HEK293T (cell line): ENCODE measurements at places on chromosomes 2 and 18.

DNA sequence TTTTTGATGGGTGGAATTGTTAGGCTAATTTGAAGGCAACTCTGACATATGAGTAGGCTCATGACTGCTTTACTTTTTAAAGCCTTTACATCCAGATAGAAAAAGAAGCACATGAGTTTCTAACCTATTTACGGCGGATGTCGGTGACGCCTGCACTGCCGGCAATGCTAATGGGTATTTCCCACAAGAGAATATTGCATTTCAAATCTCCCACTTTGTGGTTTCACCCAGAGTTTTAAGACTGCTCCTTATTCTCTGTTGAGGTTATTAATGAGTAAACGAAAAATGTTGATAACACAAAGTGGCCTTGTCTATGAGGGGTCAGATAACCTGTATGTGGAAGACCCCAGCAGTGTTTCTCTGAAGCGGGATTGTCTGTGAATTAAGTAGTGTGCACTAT lies 14.0 kb downstream of the CCDC85A start:
- no peak for DNase-seq

DNA sequence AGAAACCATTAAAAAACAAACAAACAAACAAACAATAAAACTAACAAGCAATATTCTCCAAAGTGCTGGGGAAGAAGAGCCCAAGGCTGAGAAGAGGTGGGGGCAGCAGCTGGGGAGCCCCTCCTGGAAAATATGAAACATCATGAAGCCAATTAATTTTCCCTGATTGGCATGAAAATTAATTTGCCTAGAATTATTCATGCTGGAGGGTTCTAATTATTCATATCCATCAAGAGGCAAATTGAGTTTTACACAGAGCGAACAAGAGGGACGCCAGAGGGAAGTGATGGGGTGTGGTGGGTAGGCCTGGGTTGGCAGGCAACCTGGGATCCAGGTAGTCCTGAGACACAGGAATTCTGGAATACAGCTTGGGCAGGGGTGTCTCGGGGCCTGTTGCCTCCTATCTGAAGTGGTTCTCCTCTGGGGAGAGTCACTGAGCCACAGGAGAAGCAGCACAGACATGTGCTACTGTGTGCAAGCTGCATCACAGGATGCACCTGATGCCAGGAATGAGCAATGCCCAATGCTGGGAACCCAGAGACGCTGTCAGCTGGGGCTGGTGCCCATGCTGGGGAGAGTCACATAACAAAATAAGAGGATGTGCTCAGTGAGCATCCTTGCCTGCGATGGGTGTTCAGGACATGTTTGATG lies 100.5 kb downstream of the TEX51 start:
- DNase-seq = no peak

- no peak for DNase-seq
These were observed 206.8 kb upstream of the MEIS1 start for GRCh38 chr2:66228128-66228547.

GRCh38 chr2:188478724-188479123 lies 187.1 kb downstream of the GULP1 start:
- DNase-seq = no peak

DNA sequence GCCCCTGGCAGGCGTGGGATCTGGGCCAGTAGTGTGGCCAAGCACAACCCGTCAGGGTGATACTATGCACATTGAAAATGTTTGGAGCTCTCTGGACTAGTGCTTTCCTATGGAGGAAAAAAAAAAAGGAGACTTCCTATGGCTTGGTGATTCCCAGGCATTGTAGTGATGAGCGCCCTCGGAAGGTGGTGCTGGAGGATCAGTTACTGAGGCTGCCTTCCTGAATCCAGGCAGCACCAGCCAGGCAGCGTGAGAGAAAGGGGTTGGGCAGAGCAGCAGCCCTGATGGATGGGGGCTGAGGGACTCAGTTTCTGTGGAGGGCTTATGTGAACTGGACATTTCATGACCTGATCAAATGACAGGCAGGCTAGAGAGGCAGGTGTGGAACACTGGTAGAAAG lies 70.9 kb downstream of the CHRNA1 start:
- no peak for DNase-seq

DNA sequence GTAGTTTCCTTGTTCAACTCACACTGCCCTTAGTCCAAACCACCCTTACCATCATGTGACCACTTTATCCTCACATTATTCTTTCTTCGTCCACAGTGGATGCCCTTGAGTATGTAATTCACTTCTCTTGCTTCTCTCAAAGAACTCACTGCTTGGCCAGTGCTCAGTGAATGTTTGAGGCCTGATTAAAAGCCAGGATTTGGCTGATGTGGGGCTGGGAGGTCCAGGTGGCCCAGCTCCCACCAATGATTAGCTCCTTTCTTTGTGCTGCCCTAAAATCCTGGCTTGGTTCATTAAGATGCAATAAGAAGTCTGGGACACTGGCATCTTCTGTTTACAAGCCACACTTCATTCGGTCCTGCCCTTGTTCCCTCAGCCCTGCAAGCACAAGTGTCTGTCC lies 97.8 kb upstream of the CELF4 start:
- DNase-seq = no peak

DNA sequence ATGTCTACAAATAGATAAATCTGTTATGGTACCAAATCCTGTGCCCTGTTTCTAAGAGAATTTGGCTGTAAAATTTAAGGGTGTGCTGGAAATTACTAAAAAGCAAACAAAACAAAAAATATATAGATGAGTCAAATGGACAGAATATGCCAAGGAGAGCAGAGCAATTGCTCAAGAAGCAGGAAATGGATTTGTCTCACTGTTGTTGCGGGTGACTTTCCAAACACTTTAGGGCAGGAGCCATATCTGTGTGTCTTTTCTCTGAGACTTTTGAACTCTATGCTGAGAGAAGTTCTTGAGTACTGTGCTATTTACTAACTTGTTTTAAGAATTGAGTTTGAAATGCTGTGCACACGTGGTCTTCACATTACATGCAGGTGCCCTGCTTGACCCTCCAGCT lies 221.7 kb downstream of the PHLPP1 start:
- DNase-seq = no peak

DNA sequence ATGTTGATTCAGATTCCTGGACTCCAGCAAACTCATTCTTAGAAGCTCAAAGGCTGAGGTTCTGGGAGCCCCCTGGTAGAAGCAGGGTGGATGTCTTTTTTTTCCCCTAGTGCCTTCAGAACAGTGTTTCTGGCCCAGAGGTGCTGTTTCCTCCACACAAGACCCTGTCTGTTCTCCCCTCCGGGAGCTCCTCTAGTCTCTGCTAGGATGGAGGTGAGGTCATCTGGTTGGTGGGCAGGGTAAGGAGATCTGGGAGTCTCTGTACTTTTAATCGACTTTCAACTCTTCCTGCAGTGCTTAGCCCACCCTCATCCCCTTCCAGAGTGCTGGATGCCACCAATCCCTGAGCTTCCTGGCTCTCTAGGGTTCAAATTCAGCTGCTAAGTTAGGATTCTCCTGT lies 192.0 kb downstream of the SH3BP4 start:
- DNase-seq = no peak

DNA sequence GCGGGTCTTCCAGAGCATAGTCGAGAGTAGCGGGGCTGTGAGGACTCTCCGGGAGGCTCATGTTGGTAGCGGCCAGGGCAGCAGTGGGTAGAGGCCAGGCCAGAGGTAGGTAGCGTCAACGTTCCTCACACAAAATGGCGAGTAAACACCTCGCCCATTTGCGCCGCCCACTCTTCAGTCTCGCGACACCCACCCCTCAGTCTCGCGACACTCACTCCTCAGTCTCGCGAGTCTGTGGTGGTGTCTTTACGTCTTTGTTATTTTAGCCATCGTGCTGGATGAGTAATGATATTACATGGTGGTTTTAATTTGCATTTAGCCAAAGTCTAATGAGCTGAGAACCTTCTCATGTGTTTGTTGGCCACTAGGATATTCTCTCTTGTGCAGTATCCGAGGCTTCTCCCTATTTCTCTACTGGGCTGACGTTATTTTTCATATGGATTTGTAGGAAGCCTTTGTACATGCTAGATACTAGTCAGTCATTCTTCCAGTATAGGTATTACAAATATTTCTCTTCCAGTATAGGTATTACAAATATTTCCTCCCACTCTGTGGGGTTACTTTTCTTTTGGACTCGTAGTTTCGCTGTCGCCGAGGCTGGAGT lies at the start of gene TSPYL6:
TSS of gene TSPYL6 (minus strand) at position 139 of the 604 bp plus-strand sequence. CDS start at position 61, 78 bp downstream.
- DNase-seq = no peak

- no peak for DNase-seq
These were observed 97.0 kb upstream of the NCK2 start for GRCh38 chr2:105647731-105648130.

GRCh38 chr18:55334875-55335274 lies 253.1 kb downstream of the TCF4 start:
- no peak for DNase-seq

GRCh38 chr2:214560618-214561190 lies 149.8 kb downstream of the VWC2L start:
- DNase-seq = no peak

- DNase-seq = no peak
These were observed 41.4 kb downstream of the IL1R2 start for GRCh38 chr2:102033031-102033749.

GRCh38 chr18:23283916-23284430 lies 148.7 kb downstream of the CABLES1 start:
- no peak for DNase-seq

DNA sequence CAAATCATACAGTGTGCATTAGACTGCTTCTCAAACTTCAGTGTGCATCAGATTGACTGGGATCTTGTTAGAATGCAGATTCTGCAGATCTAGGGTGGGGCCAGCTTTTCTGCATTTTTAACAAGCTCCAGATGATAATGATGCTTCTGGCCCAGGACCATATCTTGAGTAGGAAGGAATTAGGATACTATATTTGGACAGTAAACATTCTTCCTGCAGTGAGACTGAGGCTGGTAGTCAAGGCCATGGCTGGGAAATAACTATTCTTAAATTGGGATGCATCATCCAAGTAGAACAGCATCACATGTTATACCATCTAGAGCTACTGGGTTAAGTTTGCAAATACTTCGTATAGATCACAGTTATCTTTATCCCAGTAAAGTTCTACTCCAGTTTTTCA lies 28.4 kb upstream of the ARMC9 start:
- DNase-seq = no peak

DNA sequence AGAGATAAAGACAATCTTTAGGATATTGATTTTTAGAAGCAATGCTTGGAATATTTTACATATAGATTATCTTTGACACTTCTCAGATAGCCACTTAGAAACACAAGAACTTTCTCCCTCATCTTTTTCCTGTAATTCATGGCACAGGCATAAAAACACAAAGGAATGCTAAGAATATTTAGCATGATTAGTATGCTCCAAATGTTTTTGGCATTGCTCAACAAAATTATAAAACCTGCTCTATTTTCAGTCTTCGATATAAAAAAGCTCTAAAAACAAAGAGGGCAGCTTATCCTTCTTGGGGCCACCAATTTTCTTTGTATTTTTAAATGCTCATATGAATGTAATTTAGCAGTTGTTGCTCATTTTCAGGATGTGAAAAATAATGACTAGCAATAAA lies 90.8 kb downstream of the RAD51AP2 start:
- no peak for DNase-seq

DNA sequence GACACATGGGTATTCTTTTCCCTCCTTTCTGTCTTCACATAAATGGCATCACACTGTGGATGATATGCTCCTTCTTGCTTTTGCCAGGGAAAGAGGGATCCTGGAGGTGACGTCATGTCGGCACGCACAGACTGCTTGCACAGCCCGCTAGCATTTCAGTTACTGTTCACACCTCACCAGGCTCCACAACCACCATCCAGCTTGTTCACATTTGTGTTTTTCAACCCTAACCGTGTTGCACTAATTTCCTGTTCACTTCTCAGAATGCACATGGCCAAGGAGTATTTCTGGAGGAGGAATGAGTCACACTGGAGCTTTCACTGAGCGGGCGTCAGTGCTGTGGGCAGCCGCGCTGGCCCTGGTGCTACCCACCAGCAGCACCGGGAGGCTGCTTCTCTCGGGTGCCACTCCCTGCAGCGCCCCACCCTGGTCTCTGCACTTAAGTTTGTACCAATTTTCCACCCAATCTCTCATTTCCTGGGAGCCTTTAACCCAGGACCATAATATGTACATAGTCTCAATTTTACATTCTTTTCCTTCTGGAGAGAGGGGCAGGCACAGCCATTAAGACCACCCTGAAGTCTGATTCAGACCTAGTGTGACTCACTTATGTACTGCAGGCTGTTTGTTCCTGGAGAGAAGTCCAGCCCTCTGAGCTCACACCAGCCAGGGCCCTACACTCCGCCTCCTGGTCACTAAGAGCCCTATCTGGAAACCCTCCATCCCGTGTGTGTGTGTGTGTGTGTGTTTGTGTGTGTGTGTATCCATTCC lies 65.1 kb downstream of the MBP start:
- no peak for DNase-seq

DNA sequence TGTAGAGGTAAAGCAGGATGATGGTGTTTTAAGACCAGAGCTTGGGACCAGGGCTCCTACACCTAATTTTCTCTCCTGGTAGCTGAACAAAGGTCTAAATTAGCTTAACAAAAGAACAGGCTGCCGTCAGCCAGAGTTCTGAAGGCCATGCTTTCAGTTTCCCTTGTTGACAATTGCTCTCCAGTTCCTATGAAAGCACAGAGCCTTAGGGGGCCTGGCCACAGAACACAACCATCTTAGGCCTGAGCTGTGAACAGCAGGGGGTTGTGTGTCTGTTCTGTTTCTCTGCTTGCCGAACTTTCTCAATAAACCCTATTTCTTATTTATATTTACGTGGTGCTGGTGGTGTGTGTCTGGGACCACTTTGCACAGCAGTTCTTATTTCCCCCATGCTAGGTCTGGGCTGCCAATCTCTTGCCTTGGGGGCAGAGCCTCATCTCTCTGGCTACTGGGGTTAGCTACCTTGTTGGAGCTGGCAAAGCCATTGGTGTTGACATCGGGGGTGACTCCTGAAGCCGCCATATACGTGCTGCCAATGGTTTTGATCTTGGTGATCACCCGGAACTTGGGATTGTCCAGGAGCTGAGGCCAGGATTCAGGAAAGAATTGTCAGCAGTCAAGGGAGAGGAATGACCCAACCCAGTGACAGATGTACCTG lies 29.0 kb downstream of the CENPO start:
- no peak for DNase-seq

GRCh38 chr2:54423213-54423612 lies 32.9 kb upstream of the SPTBN1 start:
- DNase-seq = no peak

DNA sequence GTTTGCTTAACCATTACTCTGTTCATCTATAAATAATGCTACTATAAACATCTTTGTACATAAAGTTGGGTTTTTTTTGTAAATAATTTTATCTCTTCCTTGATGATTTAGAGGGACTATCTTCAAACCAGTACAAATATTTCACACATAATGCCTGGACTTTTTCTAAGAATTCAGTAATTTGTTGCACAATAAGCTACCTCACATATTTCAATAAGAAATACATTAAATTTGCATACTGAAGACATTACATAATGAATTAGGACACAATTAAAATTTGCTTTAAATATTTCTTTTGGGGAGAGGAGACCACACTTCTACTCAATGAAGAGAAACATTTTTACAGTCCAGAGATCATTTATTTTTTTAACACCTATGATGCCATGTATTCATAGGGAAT lies 7.2 kb upstream of the ROCK1 start:
- no peak for DNase-seq

DNA sequence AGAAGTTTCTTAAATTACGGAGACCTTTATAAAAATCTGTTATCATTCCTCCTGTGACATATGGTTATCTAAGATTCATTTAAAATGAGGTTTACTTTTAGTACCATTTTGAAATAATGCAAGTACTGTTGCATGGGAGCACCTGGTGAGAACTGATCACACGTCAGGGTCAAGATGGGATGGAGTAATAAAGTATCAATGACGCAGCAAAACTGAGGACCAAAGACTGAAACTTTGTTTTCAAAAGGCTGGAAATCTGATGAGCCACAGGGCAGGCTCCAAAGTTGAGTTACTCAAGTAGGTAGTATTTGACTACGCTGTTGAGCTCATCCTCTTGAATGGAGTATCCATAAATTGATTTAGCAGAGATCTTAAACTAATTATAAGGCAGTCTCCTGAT lies 411.9 kb upstream of the ZNF804A start:
- no peak for DNase-seq
